A673 (cell line): ENCODE measurements at places on chromosomes 16 and 17.

DNA sequence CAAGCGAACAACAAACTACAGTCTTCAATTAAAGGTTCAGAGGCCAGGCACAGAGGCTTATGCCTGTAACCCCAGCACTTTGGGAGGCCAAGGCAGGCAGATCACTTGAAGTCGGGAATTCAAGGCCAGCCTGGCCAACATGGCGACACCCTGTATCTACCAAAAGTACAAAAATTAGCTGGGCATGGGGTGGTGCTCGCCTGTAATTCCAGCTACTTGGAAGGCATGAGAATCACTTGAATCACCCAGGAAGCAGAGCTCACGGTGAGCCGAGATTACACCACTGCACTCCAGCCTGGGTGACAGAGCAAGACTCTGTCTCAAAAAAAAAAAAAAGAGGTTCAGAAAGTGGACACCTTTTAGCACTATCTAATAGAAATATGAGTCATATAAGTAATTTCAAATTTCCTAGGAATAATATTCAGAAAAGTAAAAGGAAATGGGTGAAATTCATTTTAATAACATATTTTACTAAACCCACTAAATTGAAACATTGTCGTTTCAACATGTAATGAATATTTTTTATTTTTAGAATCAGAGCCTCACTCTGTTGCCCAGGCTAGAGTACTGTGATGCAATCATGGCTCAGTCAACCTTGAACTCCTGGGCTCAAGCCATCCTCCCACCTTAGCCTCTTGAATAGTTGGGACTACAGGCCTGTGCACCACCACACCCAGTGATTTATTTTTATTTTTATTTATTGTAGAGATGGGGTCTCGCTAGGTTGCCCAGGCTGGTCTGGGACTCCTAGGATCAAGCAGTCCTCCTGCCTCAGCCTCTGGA lies 15.2 kb upstream of the MARCHF10 start:
- no peak for DNase-seq

GRCh38 chr17:2215616-2216364 lies 87.8 kb downstream of the SMG6 start:
- peak; percentile 87 for DNase-seq

GRCh38 chr17:32441886-32442285 lies 2.4 kb upstream of the PSMD11 start:
- no peak for DNase-seq

GRCh38 chr17:82985973-82986372 lies 93.4 kb upstream of the METRNL start:
- no peak for DNase-seq

DNA sequence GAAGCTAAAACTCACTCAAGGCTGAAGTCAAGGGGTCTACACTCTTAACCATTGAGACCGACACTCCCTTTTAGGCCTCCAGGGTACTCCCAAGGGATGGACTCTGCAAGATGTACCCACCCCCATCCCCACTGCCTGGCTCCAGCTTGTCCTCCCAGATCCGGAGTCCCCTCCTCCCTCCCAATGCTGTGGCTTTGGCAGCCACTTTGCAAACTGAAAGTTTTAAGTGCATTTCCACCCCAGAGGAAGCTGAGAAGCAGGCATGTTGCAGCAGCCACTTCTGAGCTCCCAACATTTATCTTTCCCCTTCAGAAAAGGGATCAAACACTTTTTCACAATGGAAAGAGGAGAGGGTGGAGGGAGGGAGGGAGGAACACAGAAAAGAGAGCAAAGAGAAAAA lies 115.2 kb downstream of the COPRS start:
- no peak for DNase-seq

DNA sequence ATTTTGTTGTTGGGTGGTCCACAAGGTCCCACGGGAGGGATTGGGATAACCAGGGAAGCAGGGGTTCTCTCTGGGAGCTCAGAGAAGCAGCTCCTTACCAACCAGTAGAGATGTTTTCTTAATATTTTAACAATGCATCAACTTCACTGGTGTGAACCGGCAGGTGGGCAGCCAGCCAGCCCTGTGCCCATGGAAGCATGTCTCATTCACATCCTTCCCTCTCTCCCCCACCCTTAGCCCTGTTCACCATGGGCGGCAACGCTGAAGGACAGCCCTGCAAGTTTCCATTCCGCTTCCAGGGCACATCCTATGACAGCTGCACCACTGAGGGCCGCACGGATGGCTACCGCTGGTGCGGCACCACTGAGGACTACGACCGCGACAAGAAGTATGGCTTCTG lies 9.3 kb downstream of the MMP2 start:
- DNase-seq: no peak
